ENCODE measurements at places on chromosomes 6 and 20.

- no peak for DNase-seq
Measured at GRCh38 chr6:166597711-166598440, 11.4 kb upstream of the RAMACL start.

GRCh38 chr6:79241228-79241627 is 6.7 kb upstream of the HMGN3 start:
- DNase-seq = no peak

- DNase-seq = no peak
Measured at GRCh38 chr20:3876676-3877075, 12.5 kb upstream of the PANK2 start.

DNA sequence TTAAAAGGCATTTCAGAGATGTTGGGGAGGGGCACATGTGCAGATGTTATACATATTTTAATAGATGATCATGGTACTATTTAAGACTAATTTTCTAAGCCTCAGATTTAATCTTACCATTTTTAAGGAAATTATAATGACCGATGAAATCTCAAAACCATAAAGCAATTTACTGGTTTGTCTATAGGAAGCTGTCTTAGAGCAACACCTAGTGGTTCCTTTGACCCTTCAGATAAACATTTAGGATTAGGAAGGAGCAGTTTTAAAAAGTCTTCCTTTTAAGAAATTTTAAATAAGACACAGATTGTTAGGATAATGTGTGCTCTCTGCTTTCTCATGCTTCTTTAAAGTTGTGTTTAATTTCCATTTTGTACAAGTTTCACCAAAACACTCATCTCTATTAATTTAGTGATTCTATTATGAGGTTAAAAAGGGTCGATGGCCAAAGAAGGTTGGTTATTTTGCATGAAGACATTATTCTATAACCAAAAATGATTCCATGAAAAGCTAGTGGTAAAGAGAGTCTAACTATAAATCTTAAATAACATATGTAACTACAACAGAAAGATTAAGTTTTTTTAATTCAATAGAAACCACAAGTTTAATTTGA is 376.4 kb downstream of the HACE1 start:
- no peak for DNase-seq

DNA sequence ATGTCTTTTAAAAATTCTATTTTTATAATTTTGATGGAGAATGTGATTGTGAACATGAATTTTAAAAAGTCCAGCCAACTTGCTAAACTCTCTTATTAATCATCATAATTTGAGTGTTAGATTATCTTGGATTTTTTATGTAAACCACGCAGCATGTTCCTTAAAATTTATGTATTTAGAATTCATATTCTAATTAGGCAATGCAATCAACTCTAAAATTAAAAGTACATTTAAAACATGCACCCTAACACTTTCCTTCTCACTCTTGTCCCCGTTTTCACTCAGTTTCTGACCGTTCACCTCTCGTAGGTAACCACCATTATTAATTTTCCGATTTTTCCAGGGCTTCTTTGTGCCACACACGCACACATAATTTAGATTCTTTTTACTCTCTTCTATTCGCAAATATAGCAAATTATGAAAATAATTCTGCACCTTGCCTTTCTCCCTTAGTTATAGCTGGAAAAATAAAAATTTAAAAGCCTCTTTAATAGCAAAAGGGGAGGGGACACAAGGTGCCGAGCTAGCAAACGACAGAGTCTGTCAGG is 329 bp upstream of the ZKSCAN3 start:
- DNase-seq = no peak

- peak; percentile 45 for DNase-seq
Measured at GRCh38 chr20:4413314-4414049, 308.2 kb upstream of the PRND start.

GRCh38 chr6:49912196-49912595 is 45.9 kb upstream of the CRISP1 start:
- no peak for DNase-seq

DNA sequence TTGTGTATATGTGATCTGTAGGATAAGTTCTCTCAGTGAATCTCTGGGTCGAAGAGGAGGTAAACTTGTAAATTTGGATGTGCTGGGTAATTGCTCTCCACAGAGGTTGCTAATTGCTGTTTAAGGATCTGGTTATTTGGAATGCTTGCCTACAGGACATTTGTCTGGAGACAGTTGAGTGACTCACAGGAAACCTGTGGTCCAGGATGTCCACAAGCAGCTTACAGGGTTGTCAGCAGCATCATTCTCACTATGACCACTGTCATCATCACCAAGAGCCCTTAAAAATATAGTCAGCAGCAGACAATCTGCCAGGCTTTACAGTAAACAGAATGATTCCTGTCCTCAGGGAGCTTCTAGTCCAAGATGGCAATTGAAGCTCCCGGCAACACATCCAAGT is 31.2 kb upstream of the KCNK5 start:
- DNase-seq = no peak

DNA sequence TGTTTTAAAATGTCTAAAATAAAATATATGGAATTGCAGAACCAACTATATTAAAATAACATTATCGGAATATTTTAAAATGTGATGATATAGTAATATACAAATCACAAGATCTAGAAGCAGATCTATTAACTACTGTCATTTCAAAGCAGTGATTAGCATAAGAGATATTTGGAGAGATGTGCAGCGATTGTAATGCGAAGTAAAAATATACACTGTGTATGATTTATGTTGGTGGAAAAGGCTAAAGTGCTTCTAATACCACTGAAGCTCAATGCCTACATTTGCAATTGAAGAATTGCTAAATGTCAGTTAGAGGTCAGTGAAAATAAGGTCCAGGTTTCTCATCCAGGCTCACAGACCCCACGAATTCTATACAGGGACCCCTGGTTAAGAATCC is 248.6 kb upstream of the PLN start:
- DNase-seq = no peak

DNA sequence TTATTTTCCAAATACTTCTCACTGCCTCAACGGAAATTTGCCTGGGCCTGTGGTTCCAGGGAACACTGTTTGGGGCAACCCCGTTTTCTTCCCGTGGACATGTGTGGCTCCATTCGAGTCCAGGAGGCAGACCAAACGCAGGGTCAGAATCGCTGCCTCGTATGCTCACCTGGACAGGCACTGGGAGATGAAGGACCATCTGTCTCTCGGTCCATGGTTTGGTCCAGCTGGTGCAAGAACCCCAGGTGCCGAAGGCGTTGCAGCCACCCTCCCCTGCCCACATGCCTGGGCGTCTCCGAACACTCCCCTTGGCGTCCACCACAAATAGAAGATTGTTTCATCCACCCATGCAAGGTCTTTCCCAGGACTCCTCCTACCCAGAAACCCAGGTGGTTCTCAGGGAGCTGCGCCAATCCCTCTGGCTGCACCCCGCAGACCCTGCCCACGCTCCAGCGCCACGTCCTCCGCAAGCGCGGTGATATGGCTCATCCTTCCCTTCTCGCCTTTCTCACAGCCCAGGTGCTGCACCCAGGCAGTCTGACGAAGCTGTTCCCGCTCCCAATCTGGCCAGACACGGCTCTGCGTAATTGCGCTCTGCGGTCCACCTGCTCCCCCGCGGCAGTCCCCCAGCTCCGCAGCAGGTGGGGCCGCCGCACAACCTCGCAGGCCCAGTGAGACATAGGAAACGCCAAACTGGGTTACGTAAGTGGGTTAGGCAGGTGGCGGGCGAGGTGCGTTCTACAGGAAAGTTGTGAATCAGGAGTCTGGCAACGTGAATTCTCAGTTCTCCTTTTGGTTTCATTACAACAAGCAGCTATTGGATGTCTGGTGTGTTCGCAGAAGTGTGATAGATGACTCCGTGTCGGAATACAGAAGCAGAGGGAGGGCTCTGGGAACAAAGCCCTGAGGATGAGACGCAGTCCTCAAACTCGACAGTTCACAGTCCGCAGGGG is 146.2 kb upstream of the ECI2 start:
- no peak for DNase-seq

DNA sequence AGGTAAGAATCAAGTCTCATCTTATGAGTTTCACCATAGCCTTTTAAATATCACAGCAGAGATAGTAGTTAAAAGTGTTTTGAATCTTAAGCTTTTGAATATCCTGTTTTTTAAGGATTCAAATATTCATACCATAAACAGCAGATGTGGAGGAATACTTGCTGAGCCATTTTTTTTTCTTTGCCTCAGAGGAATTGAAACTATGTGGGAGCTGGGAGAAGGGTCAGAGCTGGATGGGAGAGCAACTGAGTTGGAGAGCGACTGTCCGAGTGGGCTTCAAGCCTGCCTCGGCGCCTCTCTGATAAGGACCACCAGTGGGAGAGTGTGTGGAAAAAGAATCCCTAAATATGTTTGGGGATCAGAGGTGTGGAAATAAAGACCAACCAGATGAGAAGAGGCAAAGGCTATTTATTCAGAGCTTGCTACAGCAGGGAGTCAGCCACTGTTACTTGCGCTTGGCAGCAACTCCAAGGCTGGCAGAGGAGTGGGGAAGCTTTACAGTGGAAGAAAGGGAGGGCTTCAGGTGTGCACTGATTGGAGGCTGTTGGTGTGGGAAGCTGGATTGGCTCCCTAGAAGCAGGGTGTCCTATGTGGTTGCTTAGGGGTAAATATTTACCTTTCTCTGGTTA is 34.3 kb upstream of the MCUR1 start:
- DNase-seq = no peak

DNA sequence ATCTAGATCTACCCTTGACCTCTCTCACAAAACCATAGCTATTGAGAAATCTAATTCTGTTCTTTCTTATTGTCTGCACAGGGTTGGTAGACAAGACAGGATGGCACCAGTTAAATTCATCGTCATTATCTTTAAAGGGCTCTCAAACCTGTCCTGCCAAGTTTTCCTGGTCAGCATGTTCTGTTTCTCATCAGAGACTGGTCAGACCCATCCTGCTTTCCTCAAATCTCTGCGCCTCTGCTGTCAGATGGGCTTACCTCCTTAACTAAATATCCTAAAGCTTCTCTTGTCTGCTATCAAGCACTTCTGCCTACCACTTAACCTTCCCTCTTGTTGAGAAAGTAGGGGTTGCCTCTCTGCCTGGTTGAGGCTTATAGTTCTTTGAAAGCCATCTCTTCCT is 125.2 kb downstream of the MYO6 start:
- no peak for DNase-seq

DNA sequence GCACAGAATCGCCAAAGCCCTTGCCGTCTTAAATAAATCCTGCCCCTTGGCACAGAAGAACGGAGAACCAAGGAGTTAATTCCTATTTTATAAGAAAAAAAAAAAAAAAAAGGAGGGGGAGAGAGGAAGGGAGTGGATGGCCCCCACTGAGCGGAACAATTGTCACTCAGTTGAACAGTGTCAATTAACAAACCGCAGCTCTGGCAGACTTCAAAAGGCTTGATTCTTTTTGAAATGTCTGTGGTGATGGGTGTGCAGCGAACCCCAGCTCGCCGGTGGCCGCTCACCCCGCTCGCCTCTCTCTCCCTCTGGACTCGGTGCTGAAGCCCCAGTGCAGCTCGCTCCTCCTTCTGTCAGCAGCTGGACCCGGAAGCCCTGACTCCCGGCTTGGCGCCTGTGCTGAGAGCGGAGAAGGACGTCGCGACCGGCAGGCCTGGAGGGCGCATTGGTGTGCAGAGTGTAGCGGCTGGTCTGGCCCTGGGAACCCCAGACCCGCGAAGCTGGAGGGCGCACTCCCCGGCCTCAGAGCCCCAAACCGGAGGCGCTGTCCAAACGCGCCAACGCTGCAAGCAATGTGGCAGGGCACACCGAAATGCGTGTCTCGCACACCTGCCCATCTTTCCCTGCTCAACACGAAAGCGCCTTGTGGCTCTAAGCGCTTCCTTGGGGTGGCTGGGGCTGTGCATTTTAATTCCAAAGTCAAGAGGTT is 3.4 kb downstream of the LINC00237 start:
- DNase-seq = peak; percentile 30

DNA sequence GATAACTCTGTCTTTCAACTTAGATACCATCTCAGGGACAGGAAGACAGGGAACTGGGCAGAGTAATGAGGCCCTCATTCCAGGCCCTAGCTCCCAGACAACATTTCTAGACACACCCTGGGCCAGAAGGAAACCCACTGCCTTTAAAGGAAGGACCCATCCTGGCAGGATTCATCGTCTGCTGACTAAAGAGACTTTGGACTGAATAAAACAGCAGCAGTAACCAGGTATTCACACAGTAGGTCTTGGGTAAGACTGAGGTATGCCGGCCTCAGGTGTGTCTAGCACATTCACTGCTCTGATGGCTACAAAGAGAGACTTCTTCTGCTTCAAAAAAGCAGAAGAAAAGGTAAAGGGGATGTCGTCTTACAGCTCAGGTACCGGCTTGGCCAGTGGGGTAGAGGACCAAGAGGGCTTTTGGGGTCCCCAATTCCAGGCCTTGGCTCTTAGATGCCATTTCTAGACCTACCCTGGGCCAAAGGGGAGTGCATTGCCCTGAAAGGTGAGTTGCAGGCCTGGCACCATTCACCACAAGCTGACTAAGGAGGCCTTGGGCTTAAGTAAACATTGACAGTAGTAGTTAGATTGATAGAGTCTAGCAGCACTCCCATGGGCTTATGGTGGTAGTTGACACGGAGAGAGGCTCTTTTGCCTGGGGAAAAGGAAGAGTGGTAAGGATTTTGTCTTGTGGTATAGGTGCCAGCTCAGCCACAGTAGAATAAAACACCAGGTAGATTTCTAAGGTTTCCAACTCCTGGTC is 13.4 kb downstream of the SNX14 start:
- DNase-seq = no peak

DNA sequence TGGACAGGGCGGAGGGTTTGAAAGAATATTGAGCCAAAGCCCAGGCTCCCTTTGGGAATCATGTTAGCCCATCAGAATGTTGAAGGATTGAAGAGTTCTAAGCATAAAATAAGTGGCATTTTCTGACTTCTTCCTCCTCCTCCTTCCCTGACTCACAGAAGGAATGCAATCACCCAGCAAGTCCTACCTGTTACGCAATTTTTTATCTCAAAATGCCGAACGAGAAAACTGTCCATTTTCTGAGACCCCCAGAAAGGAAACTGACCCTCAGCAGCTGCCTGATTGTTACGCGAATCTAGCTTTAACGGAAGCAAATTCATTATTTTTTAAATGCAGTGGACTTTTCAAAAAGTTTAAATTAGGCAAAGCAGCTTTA is 4.7 kb upstream of the DNAJC5 start:
- no peak for DNase-seq

DNA sequence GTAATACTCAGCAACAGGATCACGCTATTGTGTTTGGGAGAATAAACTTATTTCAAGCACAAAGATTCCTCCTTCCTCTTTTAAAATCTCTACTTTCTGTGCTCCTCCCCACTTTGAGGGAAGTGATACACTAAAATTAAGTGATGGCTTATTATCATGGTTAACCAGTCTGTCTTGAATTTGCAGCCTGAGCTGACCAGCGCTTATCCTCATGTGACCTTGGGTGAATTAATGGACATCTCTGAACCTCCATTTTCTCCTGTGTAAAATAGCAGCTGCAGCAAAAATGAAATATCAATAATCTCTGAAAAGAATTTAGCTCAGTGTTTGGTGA is 222.6 kb downstream of the BCAS1 start:
- DNase-seq = no peak

- no peak for DNase-seq
Measured at GRCh38 chr20:57221916-57222630, 44.4 kb downstream of the BMP7 start.

All from CD4-positive, alpha-beta T cell (primary cell).